Left cardiac atrium (tissue), 4 donors: ENCODE measurements at places on chromosomes 16 and 17.

DNA sequence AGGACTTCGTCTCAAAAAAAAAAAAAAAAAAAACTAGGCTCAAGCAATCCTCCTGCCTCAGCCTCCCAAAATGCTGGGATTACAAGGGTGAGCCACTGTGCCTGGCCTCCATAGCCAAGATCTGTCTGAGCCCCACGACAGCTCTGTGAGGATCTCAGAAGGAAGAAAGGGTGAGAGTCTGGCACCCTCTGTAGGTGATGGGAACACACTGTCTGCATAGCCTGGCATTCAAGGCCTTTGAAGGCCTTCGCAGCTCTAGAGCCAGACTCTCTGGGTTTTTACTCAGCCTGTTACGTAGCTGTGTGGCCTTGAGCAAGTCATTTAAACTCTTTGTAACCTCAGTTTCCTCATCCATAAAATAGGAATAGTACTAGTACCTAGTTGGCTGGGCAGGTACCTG lies 6.3 kb upstream of the XPO6 start:
- DNase-seq = no peak

- DNase-seq = no peak
These were observed 37.1 kb upstream of the SLC25A19 start for GRCh38 chr17:75326226-75326848.

DNA sequence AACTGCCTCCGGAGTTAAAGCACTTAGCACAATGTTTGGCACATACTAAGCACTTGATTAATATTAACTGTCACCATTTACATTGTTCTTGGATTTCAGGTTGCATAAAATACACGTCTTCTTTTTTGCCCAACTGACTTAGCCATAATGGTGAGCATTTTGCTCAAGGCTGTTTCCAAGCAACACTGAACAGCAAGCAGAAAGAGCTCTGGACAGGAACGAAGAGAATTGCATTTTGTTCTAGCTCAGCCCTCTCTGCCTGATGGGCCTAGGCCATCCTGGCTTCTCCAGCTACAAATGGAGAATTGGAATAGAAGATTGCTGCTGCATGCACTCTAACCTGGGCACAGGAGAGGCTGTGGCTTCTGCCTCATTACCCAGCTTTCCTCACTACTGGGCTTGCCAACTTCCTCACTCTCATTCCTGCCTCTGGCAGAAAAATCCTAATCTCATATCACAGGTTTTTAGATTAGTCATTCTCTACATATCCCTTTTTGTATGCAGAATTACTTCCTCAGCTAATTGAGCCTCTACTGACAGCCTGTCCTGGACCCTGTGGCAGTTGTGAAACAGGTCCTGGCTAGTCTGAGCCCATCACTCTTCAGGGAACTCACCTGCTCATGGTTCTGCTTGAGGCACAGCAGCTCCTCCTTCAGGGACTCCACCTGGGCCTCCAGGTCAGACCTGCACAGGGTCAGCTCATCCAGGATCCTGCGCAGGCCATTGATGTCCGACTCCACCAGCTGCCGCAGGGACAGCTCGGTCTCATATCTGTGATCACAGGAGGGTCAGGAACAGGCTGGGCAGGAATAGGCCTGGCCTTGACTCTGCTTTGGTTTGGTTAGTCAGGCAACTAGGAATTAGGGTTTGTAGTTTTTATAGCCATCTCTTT lies 2.5 kb downstream of the KRT33A start:
- DNase-seq = no peak

- DNase-seq = no peak
These were observed 5.0 kb downstream of the RCVRN start for GRCh38 chr17:9900044-9900594.
